ENCODE measurements at places on chromosomes 7 and 10. TPM values are rescaled to one million over a fixed set of nuclear protein-coding genes. Genes with fewer than 3 reads are reported as not detected.
A peak's percentile ranks its signal among the peaks of the same experiment; 100 is the strongest.

DNA sequence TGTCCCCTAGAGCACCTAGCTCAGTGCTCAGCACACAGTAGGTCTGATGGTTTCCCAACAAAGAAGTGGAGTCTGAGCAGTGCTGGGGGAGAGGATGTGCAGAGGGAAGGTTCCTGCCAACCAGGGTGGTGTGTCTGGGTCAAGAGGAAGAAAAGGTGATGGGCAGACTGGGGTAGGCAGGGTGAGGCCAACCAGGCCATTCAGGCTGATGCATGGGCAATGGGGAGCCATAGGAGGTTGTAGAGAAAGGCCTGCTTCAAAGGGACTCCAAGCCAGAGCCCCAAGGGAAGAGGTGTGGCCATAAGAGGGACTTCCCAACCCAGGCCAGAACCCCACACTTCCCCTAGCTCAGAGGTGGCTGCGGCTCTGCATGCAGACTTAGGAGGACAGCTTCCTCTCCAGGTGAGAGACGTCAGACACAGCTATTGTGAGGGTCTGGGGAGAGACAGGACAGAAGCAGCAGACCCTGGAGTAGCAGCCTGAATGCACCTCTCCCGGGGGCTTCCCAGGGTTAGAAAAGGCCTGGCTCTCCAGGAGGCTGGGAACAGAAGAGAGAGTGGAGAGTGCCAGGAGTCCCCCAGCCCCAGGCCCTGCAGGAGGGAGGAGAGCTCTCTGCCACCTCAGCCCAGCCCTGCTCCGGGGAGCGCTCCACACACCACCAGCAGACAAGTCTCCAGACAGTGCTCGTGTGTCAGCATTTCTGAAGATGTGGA is 87.4 kb upstream of the ZMIZ1 start:
- DNase-seq: no peak

- no peak for DNase-seq
Observed at GRCh38 chr7:118281196-118281595, 56.7 kb downstream of the ANKRD7 start.

DNAJB9 gene
- 13.1 TPM for total RNA-seq

ADARB2 gene
- not detected for total RNA-seq

IFIT3 gene
- total RNA-seq: 2.4 TPM

- peak; percentile 5 for DNase-seq
Observed at GRCh38 chr10:6050801-6051445, 11.2 kb downstream of the IL2RA start.

CHN2 gene
- not detected for total RNA-seq

DNA sequence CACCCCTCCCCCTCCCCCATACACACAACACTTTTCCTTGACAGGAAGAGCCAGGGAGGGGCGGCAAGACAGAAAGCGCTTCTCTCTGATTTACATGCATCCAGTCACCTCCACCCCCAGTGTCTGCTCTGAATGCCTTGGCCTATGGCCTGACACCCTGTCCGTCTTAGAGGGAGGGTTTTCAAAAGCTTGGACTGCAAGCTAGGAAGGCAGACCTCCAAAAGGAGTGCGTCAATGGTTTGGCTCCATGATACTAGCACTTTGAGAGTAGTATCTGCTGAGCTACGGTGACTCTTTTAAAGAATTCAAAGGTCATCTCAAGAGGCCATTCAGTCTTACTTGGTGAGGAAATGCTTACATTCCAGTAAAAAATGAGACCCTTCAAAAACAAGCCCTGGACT is 20.3 kb upstream of the PAX2 start:
- DNase-seq: no peak

- DNase-seq: no peak
Observed at GRCh38 chr7:104656467-104656866, 328.1 kb downstream of the LHFPL3 start.

SYNPO2L gene
- total RNA-seq: not detected

DNA sequence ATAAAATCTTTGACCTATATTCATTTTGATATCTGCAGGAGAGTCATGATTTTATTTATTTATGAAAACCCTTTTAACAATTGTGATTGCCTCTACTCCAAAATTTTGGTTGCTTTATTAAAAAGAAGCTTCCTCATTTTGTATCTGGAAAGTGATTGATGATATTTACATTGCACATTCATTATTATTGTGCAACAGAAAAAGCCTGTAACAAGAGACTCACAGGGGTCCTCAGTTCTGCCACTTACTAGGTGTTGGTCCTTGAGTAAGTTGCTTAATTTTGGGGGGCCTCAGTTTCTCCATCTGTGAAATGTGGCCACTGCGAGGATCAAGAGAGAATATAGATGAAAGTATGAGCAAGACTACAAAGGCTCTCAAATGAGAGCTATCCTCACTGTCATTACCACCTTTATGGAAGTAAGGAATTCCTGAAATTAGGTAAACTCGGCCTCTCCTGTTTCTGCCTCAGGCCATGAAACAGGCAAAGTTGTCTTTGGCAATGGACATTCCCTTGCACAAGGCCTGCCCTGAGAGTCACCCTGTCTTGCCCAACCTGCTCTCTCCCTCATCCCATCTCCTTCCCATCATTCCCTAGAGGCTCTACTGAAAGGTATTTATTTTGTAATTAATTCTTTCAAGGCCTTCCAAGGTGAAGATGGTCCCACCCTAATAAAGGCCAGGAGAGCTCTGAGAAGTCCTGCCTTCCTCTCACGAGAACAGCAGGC is 66.1 kb upstream of the ABLIM1 start:
- no peak for DNase-seq

DNA sequence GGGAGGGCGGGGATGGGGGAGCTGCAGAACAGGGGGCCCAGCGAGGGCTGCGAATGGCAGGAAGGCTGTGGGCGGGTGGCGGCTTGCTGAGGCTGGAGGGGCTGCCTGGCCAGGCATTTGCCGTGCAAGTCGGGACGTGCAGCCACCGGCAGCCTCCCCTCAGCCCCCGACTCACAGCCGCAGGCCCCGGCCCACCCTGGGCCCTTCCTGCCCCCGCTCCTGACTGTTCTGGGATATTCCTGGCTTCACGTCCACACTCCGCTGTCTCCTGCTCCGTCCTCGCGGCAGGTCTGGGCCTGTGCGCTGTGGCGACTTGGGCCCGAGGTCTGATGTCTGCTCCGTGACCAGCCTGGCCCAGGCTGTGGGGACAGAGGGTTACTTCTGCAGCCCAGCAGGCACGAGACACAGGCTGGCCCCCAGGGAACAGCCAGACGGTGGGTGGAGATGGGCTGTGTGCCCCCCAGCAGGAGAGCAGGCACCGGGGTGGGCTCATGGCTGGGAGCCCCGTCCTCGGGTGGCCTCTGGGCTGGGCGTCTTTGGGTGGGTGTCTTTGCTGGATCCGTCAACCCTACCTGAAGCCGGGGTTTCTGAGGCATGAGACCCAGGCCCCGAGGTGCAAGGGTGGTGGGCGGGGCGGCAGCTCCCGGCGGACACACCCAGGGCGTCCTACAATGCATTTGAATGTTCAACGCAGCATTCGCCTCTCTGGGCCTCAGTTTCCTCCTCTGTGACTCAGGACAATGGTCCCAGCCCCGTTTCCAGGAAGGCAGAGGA is 86.5 kb downstream of the FOXL3 start:
- DNase-seq: no peak

ADAM22 gene
- total RNA-seq: 3.9 TPM

- DNase-seq: no peak
Observed at GRCh38 chr7:22872096-22872807, 49.6 kb upstream of the TOMM7 start.

DNA sequence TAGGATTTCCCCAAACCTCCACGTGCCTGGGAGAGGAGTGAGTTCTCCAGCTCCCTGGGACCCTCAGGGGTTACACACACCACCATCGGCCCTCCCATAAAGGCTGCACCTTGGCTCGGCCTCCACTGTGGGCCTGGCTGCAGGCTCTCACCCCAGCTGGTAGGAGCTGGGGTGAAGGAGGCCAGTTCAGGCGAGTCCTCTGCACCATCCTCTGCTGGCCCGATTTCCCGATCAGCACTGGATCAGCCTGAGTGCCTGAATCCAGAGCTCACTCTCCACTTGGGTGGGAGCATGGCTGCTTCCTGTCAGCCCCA is 115.1 kb upstream of the RET start:
- no peak for DNase-seq

DNA sequence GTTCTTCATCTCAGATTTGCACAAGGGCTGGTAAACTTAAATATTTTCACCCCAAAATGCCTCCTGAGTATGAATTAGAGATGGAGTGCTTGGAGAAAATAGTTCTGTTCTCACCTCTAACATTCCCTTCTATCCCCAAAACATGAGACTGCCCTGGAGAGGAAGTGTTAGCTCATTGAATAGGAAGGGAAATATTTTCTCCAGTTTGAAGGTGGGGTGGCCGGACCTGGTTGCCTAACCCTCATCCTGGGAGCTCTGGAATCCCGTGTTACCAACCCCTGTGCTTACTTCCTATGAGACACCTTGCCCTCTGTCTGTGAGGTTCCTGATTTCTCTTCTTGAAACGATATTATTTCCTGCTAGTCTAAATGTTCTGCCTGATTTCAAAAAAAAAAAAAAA is 779 bp downstream of the IFIT2 start:
- DNase-seq: peak; percentile 66

GRCh38 chr7:1220977-1221745 is 11.5 kb upstream of the UNCX start:
- DNase-seq: no peak

DNA sequence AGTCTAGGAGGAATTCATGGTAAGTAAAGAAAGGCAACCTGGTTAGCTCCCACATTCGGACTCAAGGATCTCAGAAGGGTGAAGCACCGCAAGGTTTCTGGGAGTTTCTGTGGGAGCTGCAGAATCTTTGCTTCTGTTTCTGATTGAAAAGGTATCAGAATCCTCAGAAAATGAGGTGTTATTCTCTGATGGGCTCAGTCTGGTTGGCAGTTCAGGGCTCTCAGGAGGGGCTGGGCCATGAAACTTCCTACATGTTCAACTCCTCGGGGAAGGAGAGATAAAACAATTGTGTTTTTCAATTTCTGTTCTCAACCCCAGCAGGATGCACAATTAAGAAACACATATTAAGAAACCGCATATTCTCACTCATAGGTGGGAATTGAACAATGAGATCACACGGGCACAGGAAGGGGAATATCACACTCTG is 9.1 kb downstream of the OR2A7 start:
- DNase-seq: no peak

DNA sequence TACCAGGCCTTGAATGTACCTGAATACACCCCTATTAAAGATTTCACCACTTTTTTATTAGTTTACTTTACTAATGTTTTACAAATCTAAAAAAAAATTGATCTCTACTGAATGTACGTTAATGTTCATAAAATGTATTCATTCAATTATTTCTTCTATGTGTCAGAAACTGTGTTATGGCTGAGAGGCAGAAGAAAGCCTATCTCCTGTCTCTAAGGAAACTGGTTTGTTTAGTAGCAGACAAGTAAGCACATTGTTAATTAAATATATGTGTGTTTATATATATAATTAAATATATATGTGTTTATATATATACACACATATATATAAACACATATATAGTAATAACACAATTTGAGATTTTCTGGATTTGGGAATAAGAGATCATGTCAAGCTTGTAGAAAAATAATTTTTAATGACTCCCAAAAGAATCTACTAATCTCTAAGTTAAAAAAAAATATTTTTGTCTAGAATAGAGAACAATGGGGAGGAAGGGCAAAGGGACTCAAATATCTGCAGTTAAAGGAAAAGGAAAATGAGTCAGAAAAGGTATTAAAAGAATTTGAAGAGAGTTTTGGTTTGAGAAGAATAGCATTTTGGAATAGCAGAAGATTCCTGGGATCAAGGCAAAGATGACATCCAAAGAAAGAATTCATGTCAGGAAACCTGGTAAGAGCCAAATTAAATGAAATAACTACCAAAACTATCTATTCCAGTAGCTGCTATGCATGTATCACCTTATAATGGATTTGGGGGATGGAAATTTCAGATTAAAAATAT is 92.1 kb downstream of the CH25H start:
- no peak for DNase-seq

DNA sequence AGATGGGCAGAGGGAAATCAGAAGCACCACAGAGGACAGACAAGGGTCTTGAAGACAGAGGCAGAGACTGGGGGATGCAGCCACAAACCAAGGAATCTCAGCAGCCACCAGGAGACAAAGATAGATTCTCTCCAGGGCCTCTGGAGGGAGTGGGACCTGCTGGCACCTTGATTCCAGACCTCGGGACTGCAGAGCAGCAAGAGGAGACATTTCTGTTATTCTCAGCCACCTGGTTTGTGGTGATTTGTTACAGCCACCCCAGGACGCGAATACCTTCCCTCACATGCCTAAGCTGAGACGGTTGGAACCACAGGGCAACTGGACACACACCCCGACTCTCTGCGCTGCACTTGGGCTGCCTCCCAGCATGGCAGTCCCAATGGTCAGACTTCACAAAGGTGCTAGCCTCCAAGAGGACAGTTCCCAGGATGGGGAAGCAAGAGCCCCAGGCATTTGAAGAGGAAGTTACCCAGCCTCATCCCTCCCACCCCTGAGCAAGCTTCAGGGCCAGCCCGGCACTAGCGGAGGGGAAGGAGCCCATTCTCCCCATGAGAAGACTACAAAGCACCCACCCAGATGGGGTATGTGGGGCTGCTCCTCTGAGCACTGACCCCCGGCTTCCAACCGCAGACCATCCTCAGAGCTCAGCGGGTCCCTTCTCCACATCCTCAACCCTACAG is 104.6 kb upstream of the INSIG1 start:
- no peak for DNase-seq

DNA sequence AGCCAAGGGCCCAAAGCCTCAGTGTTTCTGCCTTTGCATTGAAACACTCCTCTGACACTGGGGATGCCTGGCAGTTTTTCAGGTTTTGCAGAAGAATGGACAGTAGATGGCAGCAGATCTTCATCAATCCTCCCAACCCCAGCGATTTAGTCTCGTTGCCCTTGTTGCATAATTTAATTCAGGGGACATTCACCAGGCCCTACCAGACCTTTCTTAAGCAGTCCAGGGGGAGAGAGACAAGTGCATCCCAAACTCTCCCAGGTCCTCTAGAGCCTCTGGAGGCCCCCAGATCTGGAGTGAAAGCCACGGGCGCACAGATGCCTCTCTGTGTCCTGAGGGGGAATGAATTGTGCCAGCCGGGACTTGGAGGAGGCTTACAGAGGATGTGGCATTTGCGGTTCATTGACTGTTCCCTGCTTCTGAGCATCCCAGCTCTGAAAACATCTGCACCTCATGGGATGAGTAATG is 29.6 kb downstream of the MINDY4 start:
- peak; percentile 94 for DNase-seq

DNA sequence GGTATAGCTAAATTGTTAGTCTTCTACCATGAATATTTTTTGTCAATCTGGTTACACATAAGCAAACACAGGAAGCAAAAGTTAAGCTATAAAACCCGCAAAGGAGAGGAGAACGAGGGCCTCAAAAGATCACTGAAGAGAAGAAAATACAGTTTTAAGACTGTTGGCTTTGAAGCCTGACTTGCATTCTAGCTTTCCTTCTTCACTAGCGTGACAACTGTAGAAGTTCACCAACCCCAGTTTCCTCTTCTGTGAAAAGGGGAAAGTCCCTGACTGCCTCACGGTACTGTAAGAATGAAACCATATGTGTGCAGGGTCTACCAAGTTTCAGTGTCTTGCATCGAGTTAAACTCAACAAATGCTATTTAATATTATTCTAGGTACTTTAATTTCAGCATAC is 7.5 kb upstream of the LRRN3 start:
- DNase-seq: no peak

Measured in G401 (cell line).